Neural progenitor cell (in vitro differentiated cells): ENCODE measurements at places on chromosomes 3 and 15. TPM values are rescaled to one million over a fixed set of nuclear protein-coding genes. Genes with fewer than 3 reads are reported as not detected.

- no peak for DNase-seq
These were observed 358.0 kb upstream of the CADM2 start for GRCh38 chr3:84600703-84601225.

- no peak for DNase-seq
These were observed 26.6 kb upstream of the B3GNT5 start for GRCh38 chr3:183226333-183226890.

DNA sequence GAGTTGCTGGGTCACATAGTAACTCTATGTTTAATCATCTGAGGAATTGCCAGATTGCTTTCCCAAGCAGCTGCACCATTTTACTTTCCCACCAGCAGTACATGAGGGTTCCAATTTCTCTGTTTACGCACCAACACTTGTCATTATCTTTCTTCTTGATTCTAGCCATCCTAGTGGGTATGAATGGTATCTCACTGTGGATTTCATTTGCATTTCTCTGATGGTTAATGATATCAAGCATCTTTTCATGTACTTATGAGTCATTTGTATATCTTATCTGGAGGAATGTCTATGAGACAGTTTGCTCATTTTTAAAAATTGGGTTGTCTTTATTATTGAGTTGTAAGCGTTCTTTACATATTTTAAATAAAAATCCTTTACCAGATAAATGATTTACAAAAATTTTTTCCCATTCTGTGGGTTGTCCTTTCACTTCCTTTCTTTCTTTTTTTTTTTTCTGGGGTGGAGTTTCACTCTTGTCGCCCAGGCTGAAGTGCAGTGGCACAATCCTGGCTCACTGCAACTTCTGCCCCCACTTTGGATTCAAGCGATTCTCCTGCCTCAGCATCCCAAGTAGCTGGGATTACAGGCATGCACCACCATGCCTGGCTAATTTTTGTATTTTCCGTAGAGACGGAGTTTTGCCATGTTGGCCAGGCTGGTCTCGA, 8.9 kb upstream of the SGO1 start:
- DNase-seq, result no peak

- DNase-seq, result no peak
These were observed 138.4 kb downstream of the MOBP start for GRCh38 chr3:39605837-39606236.

- no peak for DNase-seq
These were observed 8.6 kb upstream of the ZNF621 start for GRCh38 chr3:40516201-40516600.

- no peak for DNase-seq
These were observed 41.3 kb downstream of the MYRIP start for GRCh38 chr3:39850716-39851032.

The KIF7 gene
- 4.3 and 15.7 TPM in 2 replicates for total RNA-seq

DNA sequence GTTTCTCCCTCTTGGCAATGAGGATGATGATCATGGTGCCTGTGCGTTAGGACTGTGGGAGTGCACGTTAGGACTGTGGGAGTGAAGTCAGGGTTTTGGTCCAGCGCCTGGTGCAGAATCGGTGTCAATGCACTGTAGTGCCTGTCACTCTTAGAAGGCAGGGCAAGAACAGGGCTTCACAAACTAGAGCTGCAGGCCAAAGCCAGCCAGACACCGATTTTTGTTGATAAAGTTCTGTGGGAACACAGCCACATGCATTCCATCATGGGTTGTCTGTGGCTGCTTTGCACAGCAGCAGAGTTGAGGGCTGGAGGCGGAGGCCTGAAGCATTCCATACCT, 32.6 kb upstream of the NR2C2 start:
- no peak for DNase-seq

DNA sequence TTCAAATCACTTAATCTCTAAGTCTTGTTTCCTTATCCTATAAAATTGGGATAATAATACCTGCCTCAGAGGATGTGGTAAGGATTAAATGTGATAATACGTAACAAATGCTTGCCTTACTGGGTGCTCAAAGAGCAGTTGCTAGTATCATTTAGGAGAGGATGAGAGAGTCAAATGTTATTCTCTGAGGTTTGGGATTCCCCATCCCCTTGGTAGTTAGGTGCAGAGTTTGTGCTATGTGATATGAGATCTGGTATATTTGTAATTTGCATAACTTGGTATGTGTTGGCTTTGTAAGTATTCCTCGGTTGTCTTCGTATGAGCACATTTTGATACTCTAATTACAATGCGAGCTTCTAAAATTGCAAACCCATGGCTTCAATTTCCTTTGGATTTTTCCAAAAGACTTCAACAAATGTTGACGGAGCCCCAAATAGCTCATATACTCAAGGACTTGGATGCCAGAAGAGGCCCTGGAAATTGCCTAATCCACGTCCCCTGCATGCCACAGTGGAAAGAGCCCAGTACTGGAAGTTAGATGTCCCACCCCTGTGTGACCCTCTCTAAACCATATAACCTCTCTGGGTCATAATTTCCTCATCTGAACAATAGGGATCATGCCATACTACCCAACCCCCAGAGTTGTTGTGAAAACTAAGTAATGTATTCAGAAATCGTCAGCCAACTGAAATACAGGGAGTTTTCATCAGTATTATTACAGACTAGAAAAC, 85.0 kb downstream of the FBN1 start:
- DNase-seq, result no peak

The P2RY12 gene
- total RNA-seq, result not detected in 2 replicates

The CNTN3 gene
- 0.21 and 0.40 TPM in 2 replicates for total RNA-seq

- no peak for DNase-seq
These were observed 48.9 kb upstream of the ZDHHC23 start for GRCh38 chr3:113898892-113899291.

The C3orf20 gene
- not detected in 2 replicates for total RNA-seq

DNA sequence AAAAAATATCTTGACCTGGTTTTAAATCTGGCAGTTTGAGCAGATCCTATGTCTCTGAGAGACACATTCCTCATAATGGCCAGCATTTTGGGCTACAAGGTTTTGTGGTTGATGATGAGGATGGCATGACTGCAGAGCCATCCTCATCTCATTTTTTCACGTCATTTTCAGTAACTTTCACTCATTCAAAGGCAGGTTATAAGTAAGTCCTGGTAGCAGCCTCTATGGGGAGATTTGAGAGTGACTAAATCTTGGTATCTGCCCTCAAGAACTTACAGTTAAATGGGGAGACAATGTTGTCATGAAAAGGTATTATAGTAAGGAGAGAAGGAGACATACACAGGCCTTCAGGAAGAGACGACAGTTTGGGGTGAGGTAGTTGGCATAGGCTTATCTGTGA, 14.5 kb downstream of the TIGIT start:
- DNase-seq, result no peak

The NOX5 gene
- not detected in 2 replicates for total RNA-seq

The PP2D1 gene
- total RNA-seq, result not detected in 2 replicates

- no peak for DNase-seq
These were observed 147.3 kb upstream of the CDIN1 start for GRCh38 chr15:36432161-36432560.

- peak; percentile 73 for DNase-seq
These were observed 520.6 kb downstream of the MFSD1 start for GRCh38 chr3:159322322-159322939.

The SMAD6 gene
- total RNA-seq, result 3.4 and 9.4 TPM in 2 replicates
